ENCODE measurements at places on chromosomes 3 and 15.

GRCh38 chr3:32340039-32340438 is 51.6 kb upstream of the CMTM7 start:
- no peak for DNase-seq

DNA sequence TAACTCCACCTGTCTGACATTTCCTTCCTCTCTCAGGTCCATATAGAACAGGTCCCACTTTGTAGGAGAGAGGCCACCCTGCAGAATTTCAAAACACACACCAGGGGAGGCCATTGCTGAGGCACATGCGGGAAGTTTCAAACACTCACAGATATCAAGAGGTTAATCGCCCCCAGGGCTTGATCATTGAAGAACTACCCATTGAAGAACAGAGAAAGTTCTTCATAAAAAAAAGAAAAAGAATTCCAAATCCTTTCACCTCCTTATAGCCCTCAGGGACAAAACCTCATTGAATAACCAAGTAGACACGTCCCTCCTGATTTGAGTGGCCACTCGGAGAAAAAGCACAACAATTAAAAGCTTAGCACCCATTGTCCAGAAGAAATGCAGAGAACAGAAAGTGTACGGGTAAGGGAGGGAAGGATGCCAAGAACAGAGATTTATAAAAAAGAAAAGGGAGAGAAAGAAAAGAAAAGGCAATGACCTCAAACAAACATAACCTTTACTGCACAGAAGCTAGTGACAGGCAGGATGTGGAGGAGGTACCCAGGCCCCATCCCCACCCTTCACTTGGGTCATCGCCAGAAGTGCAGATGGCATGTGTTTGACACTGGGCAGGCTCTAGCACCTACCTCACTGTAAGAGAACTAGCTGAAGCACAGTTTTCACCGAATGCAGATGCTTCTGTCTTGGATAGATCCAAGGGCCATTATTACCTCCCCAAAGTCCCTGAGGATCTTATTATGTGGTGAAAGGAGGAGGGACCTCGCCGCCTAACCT is 112.3 kb upstream of the HES1 start:
- no peak for DNase-seq

GRCh38 chr3:188170461-188171459 is 16.8 kb downstream of the LPP start:
- DNase-seq, result peak; percentile 38

GRCh38 chr15:76954744-76955143 is 23.2 kb downstream of the RCN2 start:
- no peak for DNase-seq

DNA sequence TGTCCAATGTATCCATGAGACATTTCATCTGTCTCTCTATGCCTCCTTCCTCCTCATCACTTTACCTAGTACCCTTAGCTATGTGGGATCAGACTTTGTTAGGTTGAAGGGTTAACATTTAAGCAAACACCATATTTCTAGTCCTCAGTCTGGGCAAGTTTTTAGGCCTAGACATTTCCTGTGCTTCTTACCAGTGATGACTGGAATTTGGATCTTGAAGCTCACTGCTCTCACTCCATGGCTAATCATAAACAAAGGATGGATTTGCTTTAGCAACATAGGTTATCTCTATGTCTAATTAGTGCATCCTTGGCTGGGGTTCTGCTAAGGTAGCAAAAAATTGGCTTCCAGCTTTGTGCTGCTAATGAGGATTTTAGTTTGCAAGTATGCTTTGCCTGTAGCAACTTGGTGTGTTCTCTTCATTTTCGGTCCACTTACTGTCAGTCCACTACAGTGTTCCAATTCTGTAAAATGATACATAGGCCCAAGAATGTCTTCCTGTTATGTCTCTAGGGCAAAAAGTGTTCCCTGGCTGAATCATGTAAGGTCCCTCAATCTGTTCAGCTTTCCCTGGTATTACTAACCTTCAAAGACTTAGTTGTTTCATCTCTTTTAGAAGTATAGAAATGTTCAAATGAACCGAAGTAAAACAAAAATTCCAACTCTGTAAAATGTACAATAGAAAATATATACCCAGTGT is 615.4 kb downstream of the CADM2 start:
- no peak for DNase-seq

GRCh38 chr15:63640146-63640545 is 43.0 kb downstream of the FBXL22 start:
- DNase-seq, result no peak

DNA sequence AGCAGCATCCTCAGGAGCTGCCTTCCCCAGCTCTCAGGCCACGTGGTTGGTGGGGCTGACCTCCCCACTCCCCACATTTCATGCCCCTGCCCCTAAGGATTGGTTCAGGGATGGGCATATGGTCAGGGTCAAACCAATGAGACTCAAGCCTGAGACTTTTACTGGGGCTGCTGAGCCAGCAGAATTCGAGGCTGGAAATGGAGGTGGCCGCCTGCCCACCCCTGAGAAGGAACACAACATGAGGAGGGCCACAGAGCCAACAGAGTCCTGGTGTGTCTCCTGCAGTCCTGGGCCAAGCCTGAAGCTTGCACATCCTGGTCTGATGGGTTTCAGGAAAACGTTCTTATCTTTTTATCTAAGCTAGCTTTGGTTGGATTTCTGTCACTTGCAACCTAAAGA is 5.9 kb downstream of the EHD4 start:
- DNase-seq, result no peak

DNA sequence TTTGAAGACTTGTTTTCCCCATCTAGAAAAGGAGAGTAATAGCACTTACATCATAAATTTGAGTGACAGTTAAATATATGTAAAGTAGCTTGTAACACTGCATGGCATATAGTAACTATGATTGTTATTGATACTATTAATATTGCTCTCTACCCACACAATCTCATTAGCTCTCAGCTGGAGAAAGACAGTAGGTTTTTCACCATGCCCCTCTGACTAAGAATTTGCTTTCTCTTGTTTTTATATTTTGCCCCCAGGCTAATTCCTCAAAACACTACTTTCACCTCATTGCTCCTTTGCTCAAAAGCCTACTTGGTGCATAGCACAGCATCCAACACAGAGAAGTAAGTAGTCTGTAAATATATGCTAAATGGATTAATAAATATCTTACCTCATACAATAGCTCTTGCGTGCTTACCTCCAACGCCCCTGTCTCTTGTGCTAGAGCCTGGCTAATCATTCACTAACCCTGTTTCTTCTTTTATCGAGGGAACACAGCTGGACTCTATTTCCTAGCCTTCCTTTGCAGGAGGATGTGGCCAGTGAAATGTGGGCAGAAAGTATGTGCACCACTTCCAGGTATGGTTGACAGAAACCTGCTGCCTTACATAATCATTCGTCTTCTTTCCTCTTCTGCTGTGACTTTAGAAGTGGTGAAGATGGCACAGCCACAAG is 190.0 kb downstream of the PLCH1 start:
- no peak for DNase-seq

- peak; percentile 20 for DNase-seq
Measured at GRCh38 chr3:61561374-61562041, at the start of gene PTPRG. PTPRG (plus strand) TSS chr3:61561571; CDS start chr3:61562288, 717 bp downstream.

- DNase-seq, result no peak
Measured at GRCh38 chr3:162799910-162800309, 1303.3 kb downstream of the OTOL1 start.

DNA sequence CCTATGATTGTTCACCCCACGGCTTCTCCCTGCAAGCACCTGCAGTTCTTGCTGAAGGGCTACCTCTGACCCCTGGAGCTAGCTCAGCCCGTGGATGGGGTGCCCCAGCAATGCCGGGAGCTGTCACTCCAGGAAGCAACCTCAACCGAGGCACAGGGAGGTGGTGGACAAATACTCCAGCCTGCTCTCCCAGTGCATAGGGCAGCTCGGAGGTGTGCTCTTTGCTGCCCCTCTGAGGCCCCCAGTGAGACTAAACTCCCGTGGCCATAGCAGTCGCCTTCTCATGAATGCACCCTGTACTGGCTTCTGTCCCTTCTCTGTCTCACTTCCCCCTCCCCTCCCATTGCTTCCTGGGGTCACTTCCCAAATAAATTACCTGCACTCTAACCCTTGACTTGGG is 48.5 kb downstream of the LINGO1 start:
- no peak for DNase-seq

- no peak for DNase-seq
Measured at GRCh38 chr15:73930790-73931281, 4.6 kb downstream of the LOXL1 start.

- DNase-seq, result no peak
Measured at GRCh38 chr3:45787551-45787950, 8.8 kb downstream of the SLC6A20 start.

DNA sequence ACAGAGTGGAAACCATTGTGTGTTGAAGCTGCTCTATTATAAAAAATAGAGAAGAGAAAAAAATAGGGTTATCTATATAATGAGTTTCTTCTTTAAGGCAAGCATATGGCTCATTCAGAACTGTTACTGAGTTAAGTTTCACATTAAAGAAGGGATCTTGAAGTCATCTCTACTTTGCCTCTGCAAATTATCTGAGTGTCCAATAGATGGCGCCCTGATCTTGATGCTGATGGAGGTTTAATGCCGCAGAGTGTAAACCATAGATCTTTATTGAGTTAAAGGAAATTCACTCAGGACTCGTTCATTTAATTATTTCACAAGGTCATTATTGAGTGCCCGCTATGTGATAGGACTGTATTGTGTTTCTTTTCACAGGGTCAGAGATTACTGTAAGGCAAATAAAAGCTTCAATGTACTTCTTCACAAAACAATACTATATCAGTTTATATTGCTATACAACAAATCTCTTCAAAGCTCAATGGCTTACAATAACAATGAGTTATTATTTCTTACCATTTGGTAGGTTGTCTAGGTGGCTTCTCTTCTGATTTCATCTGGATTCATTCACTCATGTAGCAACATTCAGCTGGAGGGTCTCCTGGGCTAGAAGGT is 171.4 kb downstream of the NSUN3 start:
- peak; percentile 3 for DNase-seq

- DNase-seq, result no peak
Measured at GRCh38 chr3:105385179-105385578, 18.5 kb downstream of the ALCAM start.

GRCh38 chr3:57069503-57069902 is 9.0 kb downstream of the SPATA12 start:
- no peak for DNase-seq

DNA sequence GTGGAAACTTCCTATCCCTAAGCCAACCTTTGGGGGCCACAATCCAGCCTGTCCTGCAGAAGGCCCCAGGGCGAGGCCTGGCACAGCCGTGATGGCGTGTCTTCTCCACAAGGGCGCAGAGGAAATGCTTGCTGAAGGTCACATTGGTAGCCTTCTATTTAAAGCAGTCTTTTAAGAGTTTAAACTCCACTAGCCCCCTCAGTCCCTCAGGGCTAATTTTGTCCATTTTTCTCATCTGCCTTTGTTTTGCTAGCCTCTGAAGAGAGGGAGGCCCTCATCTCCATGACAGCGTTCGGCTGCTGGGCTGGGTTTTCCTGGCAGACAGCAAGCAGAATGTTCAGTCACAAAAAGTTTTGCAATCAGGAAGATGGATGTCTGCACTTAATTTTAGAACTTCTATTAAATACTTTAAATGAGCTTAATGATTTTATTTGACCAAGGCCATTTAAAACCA is 40.8 kb downstream of the RARB start:
- DNase-seq, result no peak

GRCh38 chr3:43288366-43288765 is 2.0 kb downstream of the SNRK start:
- no peak for DNase-seq

- DNase-seq, result no peak
Measured at GRCh38 chr15:69443032-69443611, 9.5 kb upstream of the RPLP1 start.

- DNase-seq, result no peak
Measured at GRCh38 chr3:57966829-57967228, 41.4 kb upstream of the FLNB start.

DNA sequence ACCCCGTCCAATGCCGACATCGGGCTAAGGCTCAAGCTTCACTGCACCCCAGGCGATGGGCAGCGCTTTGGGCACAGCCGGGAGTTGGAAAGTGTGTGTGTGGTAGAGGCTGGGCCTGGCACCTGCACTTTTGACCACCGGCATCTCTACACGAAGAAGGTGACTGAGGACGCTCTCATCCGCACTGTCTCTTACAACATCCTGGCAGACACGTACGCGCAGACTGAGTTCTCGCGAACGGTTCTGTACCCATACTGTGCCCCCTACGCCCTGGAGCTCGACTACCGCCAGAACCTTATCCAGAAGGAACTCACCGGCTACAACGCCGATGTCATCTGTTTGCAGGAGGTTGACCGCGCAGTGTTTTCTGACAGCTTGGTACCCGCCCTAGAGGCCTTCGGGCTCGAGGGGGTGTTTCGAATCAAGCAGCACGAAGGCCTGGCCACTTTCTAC is 1.0 kb downstream of the PDE12 start:
- peak; percentile 40 for DNase-seq

GRCh38 chr15:90037961-90038631 is 37.0 kb downstream of the ZNF710 start:
- DNase-seq, result peak; percentile 58

- DNase-seq, result no peak
Measured at GRCh38 chr15:66594344-66594743, 28.5 kb upstream of the LCTL start.

GRCh38 chr3:66989241-66989640 is 8.9 kb upstream of the KBTBD8 start:
- no peak for DNase-seq

- DNase-seq, result no peak
Measured at GRCh38 chr3:142844339-142844977, 44.4 kb downstream of the PCOLCE2 start.

GRCh38 chr15:90893175-90894090 is 9.1 kb downstream of the FES start:
- peak; percentile 53 for DNase-seq

GRCh38 chr3:197516517-197516889 is 39.3 kb downstream of the BDH1 start:
- peak; percentile 72 for DNase-seq

- DNase-seq, result no peak
Measured at GRCh38 chr3:188432802-188433520, 279.0 kb downstream of the LPP start.

DNA sequence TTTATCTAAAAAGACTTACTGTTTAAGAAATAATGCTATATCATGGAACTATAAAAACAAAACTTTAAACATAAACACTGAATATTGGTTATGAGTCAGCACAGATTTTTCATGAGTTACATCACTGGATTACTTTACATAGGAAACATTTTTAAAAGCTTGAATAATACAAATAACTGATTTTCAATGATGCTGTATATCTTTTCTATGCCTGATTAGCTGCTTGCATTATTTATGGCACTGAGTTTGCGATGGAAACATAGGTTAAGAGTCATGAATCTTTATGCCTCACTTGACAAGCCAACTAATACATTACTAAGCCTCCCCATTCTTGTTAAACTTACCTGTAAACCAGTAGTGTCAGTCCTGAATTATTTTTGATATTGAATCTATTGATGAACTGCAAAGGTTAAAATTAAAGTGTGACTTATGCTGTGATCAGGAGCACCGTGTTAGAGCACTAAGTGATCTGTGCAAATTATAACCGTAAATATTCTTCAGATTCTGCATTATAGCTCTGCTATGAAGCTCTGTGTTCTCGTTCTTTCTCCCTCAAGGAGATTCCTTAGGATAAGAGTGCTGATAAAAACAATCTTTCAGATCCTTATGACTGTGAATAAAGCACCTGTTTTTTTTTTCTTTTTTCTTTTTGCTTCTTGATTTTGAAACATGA is 437.3 kb upstream of the BCHE start:
- no peak for DNase-seq
